ENCODE measurements at places on chromosomes 5 and 9. TPM values are rescaled to one million over a fixed set of nuclear protein-coding genes. Genes with fewer than 3 reads are reported as not detected.

The PCDHB11 gene
- total RNA-seq = 0.77 TPM

The C9orf85 gene
- 17.3 TPM for total RNA-seq

The TLX3 gene
- not detected for total RNA-seq

The FCN1 gene
- total RNA-seq = not detected

GRCh38 chr9:135201711-135202110 is 114.2 kb downstream of the OLFM1 start:
- DNase-seq = no peak
- no peaks in the 10 kb centered on the region for H3K27me3 ChIP-seq
- no peak overlapping the region for H3K27ac ChIP-seq
- H3K36me3 ChIP-seq = no peaks in the 10 kb centered on the region

DNA sequence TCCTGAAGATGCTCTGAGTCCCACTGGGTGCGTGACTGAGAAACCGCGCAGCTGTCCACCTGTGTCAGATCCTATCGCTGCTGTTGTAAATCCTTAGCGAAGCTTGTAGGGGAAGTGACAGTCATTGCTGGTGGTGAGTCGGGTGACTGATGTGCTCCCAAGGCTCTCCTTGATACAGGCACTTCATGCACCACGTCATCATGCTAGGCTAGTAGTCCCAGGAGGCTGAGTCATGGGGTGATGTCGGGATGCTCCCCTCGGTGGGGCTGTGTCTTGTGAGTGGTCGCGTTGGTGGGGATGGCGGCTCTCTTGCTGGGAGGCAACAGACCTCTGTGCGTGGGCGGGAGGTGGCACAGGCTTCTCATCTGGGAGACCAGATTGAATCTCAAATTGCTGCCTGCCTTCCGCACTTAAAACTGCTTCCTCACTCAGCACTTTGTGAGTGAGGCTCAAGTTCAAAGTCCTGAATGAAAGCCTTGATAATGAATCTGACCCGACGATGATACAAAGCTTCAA is 84.7 kb downstream of the CSNK1A1 start:
- H3K27ac ChIP-seq = peak overlapping the region; percentile 46
- H3K4me3 ChIP-seq = no peak overlapping the region
- H3K4me1 ChIP-seq = peaks cover 20% of the 10 kb centered on the region
- peak; percentile 86 for DNase-seq

DNA sequence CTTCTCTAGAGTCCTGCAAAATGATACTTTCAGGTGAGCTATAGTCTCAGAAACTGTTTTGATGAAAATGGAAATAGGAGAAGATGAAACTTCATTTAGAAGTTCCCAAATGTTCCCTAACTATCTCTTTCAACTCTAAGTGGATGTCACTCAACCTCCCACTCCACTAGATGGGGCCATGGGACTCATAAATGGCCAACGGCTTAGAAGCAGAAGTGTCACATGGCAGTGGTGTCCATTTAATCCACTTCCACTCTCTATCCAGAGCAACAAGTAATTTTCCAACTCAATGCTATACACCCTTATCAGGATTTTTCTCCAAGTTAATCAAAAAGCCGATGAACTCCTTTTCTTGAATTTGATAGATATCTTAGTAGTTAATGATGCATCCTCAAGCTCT is 295.7 kb downstream of the EDIL3 start:
- no peaks in the 10 kb centered on the region for H3K27me3 ChIP-seq
- H3K4me1 ChIP-seq = no peaks in the 10 kb centered on the region
- no peak overlapping the region for H3K27ac ChIP-seq
- no peak overlapping the region for H3K4me3 ChIP-seq
- no peaks in the 10 kb centered on the region for H3K36me3 ChIP-seq

DNA sequence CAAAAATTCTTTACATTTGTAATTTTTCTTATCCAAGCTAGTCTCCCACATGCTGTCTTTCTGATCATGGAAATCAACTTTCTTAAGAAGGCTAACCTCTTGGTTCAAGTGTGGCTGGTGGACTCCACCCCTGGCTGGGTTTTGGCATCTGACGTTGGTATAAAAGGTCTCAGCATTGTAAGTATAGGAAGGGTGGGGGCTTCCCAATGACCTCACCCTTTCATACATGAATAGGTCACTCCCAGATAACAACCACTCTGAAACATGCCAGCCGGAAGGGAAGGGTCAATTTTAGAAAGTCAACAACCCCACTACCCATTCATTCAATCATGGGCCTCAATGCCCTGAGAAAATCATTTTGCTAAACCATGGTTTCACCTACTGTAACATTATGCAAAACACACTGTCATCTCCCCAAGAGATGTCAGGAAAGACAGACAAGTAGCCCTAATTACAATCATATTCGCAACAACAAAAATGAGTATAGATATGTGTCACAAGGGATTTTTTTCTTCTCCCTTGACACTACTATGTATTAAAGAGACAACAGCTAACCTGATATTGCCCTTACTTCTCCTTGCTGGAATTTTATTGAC is 31.9 kb upstream of the PCSK5 start:
- no peaks in the 10 kb centered on the region for H3K27me3 ChIP-seq
- H3K4me1 ChIP-seq = no peaks in the 10 kb centered on the region

DNA sequence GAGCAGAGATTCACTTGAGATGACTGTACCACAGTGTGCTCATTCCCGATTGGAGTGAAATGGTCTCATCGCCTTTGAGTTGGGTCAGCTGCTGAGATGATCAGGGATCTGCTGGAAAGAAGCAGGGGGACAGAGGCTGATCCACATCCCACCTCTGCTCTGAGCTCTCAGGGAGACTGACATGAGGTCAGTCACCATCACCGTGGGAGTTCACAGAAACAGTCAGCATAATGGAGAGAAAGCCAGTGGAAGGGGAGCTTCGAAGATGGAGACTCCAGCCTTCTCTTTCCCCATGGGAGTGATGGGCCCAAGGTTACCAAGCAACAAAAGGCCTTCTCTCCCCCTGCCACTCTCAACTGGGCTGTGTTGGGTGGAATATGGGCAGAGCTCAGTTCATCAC is 276.4 kb downstream of the CDK5RAP2 start:
- no peak overlapping the region for H3K4me3 ChIP-seq
- H3K36me3 ChIP-seq = no peaks in the 10 kb centered on the region
- no peak overlapping the region for H3K27ac ChIP-seq
- no peaks in the 10 kb centered on the region for H3K27me3 ChIP-seq
- no peaks in the 10 kb centered on the region for H3K4me1 ChIP-seq
- no peak for DNase-seq

DNA sequence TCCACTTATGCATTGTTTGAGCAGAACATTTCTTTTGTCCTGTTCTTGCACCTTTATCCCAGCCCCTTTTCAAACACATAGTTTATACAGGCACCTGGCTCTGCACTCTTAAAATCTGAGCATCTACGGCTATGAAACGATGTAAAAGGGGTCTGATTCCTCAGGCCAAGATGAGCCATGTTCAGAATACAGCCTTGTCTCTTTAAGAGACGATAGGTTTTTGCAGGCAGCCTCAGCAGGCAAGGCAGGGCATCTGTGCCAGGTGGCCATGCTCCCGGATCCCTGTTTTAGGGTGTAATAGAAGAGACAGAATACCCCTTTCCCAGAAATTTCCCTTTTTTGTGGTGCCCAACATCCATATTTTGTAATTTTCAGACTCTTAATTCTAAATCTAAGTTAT is 89.1 kb upstream of the NFIB start:
- H3K36me3 ChIP-seq = no peaks in the 10 kb centered on the region
- no peaks in the 10 kb centered on the region for H3K4me1 ChIP-seq
- no peak overlapping the region for H3K4me3 ChIP-seq
- peaks cover 7% of the 10 kb centered on the region for H3K27me3 ChIP-seq
- no peak for DNase-seq

DNA sequence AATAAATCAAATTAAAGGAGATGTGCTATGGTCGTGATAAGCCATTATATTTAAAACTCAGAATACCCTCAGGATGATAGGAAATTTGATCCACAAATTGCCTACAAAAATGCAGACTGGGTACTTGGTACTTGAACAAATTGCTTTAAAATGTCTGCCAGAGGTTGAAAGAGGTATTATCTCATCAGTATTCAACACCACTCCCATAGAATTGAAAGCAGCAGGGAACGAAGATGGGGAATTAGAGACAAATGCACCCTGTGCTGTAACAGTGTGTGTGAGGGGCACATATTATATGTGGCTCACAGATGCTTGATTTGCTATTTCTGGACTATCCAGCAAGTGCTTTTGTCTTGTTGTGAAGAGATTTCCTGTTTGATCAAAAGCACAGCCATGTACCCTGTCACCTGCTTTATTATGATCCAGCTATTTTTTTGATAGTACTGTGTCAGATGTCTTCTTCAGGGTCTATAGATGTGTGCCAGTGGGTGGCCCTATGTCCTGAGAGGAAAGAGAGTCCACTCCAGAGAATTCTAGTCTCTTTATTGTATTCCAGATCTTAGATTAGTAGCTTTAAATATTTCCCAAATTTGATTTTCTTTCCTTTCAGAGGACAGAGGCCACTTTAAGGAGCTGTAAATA is 120.1 kb downstream of the XRCC4 start:
- no peak for DNase-seq
- no peaks in the 10 kb centered on the region for H3K27me3 ChIP-seq
- H3K36me3 ChIP-seq = no peaks in the 10 kb centered on the region
- H3K4me3 ChIP-seq = no peak overlapping the region
- H3K4me1 ChIP-seq = no peaks in the 10 kb centered on the region

- no peaks in the 10 kb centered on the region for H3K27me3 ChIP-seq
- DNase-seq = peak; percentile 38
- H3K36me3 ChIP-seq = no peaks in the 10 kb centered on the region
- H3K27ac ChIP-seq = no peak overlapping the region
- H3K4me3 ChIP-seq = no peak overlapping the region
These were observed 236.1 kb downstream of the DNAH5 start for GRCh38 chr5:13708432-13708831.

GRCh38 chr5:32805971-32806638 is 95.0 kb downstream of the NPR3 start:
- H3K4me3 ChIP-seq = peak overlapping the region; percentile 25
- no peaks in the 10 kb centered on the region for H3K36me3 ChIP-seq
- H3K4me1 ChIP-seq = peaks cover 2% of the 10 kb centered on the region
- peak; percentile 77 for DNase-seq

DNA sequence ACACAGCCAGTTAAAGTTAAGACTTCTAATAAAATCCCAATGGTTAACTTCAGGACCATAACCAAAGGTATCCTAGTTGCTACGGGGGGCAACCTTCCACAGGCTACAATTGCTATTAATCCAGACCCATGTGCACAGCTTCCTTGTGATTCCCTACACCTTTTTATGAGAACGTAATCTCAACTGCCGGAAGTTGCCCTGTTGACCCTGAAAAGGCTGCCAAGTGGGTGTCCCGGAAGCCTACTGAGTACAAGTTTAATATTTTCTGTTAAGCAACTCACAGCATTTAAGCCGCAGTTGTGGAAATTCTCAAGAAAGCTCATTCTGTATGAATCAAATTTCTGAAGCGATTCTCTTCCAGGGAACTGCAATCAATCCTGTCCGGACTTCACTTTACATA is 48.5 kb upstream of the PTGER4 start:
- H3K4me1 ChIP-seq = no peaks in the 10 kb centered on the region
- H3K27me3 ChIP-seq = no peaks in the 10 kb centered on the region
- no peaks in the 10 kb centered on the region for H3K36me3 ChIP-seq
- DNase-seq = no peak
- H3K4me3 ChIP-seq = no peak overlapping the region
- no peak overlapping the region for H3K27ac ChIP-seq

DNA sequence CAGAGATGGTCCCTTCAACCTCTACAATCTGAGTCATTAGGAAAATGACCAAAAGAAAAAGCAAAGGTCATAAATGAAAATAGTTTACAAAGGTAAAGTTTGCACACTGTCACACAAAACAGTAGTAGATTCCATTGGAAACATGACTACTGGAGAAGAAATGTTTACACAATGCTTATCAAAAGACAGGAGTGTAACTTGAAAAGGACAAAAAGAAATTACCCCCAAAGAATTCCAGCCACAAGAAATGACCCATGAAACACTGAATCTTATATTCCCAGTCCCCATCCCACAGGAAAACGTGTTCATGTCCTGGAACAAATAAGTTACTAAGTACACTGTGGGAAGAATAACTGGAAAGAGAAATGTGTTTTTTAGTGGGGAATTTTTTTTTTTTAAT is 385.1 kb downstream of the SEMA5A start:
- H3K4me3 ChIP-seq = no peak overlapping the region
- H3K36me3 ChIP-seq = no peaks in the 10 kb centered on the region
- DNase-seq = no peak
- no peak overlapping the region for H3K27ac ChIP-seq

DNA sequence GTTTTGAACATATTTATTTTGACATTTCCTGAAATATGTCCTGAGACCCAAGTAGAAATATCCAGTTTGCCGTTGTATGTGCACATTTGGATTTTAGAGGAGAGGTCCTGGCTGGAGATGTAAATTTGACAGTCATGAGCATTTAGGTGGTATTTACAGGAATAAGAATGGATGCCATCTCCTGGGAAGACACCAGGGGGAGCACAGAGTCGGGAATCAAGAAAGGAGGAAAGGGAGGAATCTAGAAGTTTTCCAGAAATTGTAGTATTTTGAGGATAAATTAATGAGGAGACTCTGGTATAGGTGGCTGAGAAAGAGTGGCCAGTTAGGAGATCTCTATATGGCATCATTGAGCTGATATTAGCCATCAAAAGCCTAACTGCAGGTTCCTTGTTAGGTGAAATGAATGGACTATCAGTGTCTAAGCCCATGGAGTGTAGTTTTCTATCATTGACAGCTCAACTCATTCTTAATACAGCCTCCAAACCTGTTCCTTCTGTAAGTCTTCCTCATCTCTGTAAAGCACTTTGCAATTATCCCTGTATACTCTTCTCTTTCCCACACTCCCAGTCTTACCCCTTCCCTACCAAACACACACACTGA is 7.2 kb downstream of the GAPT start:
- H3K4me1 ChIP-seq = no peaks in the 10 kb centered on the region
- no peak overlapping the region for H3K4me3 ChIP-seq
- no peaks in the 10 kb centered on the region for H3K36me3 ChIP-seq
- no peaks in the 10 kb centered on the region for H3K27me3 ChIP-seq

GRCh38 chr9:959914-960313 is 16.5 kb upstream of the DMRT3 start:
- DNase-seq = no peak
- H3K27me3 ChIP-seq = no peaks in the 10 kb centered on the region
- no peak overlapping the region for H3K27ac ChIP-seq
- no peak overlapping the region for H3K4me3 ChIP-seq
- H3K4me1 ChIP-seq = no peaks in the 10 kb centered on the region

DNA sequence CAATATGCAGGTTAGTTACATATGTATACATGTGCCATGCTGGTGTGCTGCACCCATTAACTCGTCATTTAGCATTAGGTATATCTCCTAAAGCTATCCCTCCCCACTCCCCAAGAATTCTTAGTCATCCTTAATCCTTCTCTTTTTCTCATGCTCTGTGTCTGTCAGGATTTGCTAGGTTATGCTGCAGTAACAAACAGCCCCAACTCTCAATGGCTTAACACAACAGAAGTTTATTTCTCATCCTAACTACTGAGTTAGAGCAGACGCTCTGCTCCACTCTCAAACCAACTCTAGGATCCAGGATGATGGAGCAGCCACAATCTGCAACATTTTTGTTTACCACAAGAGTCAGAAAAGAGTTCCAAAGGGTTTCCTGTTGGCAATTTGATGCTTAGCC is 28.2 kb upstream of the FAM169A start:
- no peak overlapping the region for H3K4me3 ChIP-seq
- H3K4me1 ChIP-seq = no peaks in the 10 kb centered on the region
